ENCODE measurements at places on chromosomes 2 and 18. TPM values are rescaled to one million over a fixed set of nuclear protein-coding genes. Genes with fewer than 3 reads are reported as not detected.

RUFY4 gene
- total RNA-seq: 2.7 TPM

GRCh38 chr2:172464400-172465129, 37.2 kb downstream of the ITGA6 start:
- H3K4me3 ChIP-seq: no peak overlapping the region
- H3K27ac ChIP-seq: no peak overlapping the region
- no peaks in the 10 kb centered on the region for H3K27me3 ChIP-seq
- no peaks in the 10 kb centered on the region for H3K36me3 ChIP-seq

AQP4 gene
- total RNA-seq: 0.24 TPM

GRCh38 chr2:84674586-84674985, 158.3 kb downstream of the DNAH6 start:
- H3K27ac ChIP-seq: no peak overlapping the region
- no peak for DNase-seq
- no peak overlapping the region for H3K4me3 ChIP-seq
